C1 segment of cervical spinal cord (tissue), 14 donors: ENCODE measurements at places on chromosomes 12 and 14.
A peak's percentile ranks its signal among the peaks of the same experiment; 100 is the strongest.

DNA sequence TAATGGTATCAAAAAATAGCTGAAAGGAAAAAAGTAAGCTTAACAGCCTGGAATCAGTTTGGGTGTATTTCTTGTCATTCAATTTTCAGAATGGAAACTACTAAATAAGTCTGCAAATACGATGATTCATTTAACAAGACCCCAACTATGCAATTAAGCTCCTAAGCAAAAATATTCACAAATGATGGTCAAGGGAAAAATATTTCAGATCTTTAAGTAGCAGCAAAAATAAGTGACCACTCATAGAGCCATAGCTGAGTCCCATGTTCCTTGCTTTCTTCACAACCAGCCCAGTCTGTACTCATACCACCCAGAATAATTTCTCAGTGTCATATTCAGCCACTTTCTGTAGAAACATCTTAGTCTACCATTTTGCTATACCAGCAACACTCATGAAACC is 185.4 kb downstream of the PPM1H start:
- DNase-seq, result no peak

DNA sequence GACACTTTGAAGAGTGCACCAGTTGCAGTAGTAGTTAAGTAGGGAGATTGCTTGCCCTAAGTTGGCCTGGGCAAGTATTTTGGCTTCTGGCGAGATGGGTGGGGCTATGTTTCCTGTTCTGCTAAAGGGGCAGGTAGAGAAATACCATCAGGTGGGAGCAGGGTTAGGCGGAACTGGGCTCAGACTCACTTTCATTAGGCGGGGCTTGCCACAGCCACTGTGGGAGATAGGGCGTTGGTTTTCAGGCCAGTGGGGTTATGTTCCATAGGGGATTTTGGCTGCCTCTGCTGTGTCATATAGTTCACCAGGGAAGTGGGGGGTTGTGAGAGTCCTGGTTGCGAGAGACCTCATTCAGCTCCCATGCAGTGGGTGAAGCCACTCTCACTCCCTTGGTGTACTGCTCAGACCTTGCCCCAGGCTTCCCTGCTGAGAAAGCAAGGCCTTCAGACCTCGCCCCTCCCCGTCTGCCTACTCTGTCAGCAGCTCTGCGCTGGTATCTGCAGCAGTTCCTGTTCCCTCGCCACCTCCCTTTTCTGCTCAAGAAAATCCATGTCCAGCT is 43.3 kb downstream of the AEBP2 start:
- no peak for DNase-seq

DNA sequence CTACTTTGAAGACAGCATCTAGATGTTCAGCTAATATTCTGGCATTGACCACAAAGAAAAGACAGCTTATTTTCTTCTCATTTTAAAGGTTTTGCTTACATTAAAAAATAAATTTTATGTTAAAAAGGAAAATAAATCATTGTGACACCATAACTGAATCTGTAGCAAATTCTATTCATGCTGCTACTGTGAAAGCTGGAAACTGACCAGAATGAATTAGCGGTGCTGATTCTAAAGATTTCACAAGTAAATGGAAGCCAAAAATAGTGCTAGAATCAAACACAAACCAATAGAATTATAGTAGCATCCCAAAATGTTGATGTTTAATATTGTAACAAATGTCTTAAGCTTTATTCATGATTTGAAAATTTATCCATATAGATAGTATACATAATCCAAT is 850.0 kb upstream of the FBXO33 start:
- no peak for DNase-seq

- no peak for DNase-seq
These were observed 87.4 kb downstream of the ATF7IP start for GRCh38 chr12:14452865-14453264.

- DNase-seq, result peak; percentile 8
These were observed at the start of gene PROX2 for GRCh38 chr14:74875941-74876913. TSS of gene PROX2 (minus strand) at chr14:74876145. CDS start at chr14:74863834, 12,311 bp downstream.

DNA sequence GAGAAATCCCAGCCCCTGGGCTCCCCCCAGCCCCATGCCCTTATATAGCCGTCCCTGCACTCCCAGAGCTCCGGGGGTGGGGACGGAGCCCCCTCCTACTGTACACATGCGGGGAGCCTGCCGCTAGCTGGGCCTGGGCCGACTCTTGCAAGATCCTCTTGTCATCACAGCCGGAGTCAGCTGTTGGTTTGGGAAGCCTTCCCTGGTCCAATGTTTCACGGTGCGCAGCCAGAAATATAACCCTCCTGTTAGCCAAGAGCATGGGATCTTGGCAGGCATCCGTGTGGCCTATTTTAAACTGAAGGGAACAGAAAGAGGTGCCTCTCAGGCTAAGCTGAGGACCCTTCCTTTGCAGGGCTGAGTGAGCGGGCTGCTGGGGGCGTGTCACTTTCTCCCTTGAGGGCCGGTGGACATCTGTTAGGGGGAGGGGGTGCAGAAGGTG is 175.3 kb downstream of the TSPAN9 start:
- peak; percentile 64 for DNase-seq

DNA sequence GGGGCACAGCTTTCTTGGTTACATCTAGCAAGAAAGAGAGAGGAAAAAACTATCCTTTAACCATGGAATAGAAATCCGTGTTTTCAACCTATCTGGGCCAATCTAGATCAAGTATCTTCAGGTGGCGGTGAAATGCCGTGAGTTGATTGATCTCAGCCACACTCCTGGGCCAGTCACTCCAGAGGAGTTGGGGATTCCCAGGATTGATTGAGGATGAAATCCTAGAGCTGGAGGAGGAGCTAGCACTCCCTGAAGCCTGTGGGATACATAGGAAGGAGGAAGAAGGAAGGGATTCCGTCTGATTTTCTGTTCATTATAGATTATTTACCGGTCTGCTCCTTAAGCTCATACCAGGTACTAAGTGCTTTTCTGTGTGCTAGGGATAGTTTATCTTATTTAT is 106.3 kb upstream of the ARID2 start:
- no peak for DNase-seq

DNA sequence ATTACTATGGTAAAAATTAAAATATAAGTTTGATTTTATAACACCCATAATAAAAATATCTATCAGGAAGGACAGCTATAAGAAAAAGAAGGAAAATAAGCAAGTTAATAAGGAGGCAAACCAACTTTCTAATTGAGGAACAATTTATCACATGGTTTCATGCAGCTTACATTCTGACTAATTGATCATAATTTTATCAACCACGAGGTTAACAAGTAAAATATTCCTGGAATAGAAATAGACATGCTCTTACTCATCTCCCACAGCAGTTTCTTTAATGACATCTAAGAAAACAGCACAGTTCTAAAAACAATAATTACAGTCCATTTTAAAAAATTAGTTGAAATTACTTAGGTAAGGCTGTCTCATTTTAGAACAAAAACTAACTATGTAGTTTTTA is 130.8 kb upstream of the KRR1 start:
- no peak for DNase-seq

- DNase-seq, result no peak
These were observed 52.6 kb downstream of the HECTD1 start for GRCh38 chr14:31154956-31155355.

GRCh38 chr14:103192246-103192840 is 69.1 kb downstream of the TNFAIP2 start:
- no peak for DNase-seq

- no peak for DNase-seq
These were observed 204.3 kb upstream of the EEA1 start for GRCh38 chr12:93133361-93133760.

GRCh38 chr12:127642208-127642607 is 624.8 kb upstream of the TMEM132C start:
- no peak for DNase-seq

DNA sequence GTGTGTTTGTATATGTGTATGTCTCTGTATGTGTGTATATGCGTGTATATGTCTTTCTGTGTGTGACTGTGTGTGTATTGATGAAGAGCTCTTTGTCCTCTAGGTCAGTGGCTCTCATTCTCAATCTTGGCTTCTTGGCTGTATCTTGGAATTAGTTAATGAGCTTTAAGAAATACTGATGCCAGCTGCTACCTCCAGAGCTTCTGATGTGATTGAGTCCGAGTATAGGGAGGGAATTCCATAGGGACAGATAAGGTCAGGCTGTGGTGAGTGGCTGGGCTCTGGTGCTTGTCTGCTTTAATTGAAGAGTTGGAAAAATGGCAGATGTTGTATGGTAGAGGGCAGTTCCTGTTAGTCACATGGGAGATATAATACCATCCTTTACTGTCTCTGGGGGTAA is 140.1 kb downstream of the C12orf75 start:
- no peak for DNase-seq

- DNase-seq, result no peak
These were observed 14.4 kb downstream of the ITPR2 start for GRCh38 chr12:26818636-26819035.

DNA sequence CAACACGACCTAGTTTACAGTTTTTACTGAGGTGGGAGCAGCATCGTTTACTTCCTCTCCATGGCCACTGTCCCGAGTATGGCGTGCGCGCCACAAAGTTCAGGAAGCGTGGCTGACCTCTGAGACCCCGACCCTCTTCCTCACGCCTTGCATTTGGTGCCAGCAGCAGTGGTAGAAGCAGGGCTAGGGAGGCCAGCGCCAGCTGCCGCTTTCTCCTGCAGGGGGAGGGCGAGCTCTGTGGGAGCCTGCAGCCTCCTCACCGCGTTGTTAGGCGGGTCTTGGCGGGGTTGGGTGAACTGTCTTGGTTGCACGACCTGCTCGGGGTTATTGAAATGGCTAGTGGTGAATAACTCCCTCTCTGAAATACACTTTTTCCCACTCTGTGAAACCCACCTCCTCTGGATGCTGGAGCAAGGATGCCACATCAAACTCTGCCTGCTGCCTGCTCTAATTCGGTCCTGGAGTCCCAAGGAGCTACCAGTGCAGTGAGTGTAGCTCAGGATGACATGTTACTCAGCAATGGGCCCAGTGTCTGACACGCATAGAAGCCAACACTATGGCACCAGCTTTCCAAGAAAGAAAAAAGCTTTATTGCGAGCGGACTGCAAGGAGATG is 22.3 kb upstream of the TDRD9 start:
- no peak for DNase-seq

- DNase-seq, result peak; percentile 71
These were observed 15.6 kb upstream of the CALM1 start for GRCh38 chr14:90381011-90381786.

GRCh38 chr12:83147341-83147740 is 460.6 kb downstream of the TMTC2 start:
- no peak for DNase-seq

GRCh38 chr12:33639975-33640374 is 200.4 kb upstream of the SYT10 start:
- no peak for DNase-seq

DNA sequence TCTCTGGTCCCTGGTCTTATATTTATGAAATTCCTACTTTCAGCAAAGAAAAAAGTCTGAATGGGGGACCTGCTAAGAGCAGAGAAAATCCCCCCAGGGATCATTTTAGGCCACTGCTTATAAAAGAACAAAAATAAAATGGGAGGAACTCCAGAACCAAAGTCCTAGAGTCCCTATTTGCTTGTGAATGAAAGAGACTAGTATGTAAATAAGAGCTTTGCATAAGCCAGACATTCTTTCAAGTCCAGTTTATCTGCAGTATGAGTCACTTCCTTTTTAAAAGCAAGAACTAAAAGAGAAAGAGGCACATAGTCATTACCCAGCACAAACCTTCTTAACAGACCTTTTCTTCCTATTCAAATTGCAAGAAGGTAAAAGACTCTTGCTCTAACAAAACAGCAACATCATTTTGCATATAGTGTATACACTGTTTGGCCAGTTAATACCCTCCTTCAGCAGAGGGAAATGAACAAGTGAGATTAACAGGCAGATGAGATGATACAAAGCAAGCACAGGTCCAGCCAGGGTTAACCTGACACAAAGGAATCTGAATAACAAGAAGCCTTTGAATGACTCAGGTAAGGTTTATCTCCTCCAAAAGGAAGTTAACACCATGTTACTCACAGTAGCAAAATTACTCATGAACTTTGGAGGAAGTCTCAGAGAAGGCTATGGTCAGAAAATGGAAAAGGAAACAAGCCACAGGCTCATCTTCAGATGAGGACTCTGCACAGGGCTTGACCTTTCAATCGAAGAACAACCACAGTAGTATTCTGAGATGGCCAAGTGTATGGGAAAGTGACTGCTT is 87.3 kb downstream of the PHLDA1 start:
- no peak for DNase-seq

DNA sequence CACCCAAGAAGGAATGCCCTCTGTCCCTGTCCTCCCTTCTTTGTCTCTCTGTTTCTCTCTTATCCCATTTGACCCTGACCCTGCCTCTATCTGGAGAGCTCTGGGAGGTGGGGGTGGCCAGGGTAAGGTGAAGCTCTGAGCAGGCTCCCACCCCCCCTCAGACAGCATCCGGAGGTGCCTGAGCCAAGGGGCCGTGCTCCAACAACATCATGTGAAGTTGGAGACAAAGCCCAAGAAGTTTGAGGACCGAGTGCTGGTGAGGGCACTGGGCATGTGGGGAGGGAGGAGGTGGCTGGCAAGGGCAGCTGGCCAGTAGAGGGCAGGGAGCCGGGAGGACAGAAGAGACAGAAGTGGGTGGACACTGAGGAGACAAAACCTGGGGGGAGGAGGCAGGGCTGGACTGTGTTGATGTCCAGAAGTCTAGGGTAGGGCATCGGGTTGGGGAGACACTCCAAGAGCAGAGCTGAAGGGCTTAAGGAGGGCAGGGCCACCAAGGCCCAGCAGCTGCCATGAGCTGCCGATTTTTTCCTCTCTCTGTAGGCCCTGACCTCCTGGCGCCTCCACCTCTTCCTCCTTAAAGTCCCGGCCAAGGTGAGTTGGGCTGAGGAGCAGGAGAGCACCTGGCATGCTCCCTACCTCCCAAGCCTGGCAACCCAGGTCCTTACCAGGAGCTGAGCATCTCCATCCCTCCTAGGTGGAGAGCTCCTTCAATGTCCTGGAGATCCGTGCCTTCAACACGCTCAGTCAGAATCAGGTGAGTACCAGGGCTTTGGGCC is 1.9 kb downstream of the CARMIL3 start:
- peak; percentile 3 for DNase-seq

GRCh38 chr12:50786498-50787231 is 22.8 kb downstream of the ATF1 start:
- DNase-seq, result no peak

- no peak for DNase-seq
These were observed 649.6 kb downstream of the BCL11B start for GRCh38 chr14:98622208-98623051.

DNA sequence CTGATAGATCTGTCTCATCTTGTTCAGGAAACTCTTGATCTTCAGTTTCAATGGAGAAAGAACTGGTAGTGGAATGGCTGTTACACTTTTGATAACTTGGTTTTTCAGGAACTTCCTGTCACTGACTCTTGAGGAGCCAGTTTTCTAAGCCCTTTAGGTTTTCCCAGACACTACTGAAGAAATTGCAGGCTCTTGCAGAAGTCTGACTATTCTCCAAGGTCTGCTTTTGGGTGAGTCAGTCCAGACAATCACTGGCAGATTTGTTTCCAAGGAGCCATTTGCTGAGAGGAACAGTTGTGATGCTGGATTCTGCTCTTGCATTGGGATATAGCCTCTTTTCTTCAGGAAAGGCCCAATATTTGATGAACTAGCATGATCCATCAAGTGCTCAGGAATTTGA is 468.0 kb downstream of the FUT8 start:
- DNase-seq, result no peak

DNA sequence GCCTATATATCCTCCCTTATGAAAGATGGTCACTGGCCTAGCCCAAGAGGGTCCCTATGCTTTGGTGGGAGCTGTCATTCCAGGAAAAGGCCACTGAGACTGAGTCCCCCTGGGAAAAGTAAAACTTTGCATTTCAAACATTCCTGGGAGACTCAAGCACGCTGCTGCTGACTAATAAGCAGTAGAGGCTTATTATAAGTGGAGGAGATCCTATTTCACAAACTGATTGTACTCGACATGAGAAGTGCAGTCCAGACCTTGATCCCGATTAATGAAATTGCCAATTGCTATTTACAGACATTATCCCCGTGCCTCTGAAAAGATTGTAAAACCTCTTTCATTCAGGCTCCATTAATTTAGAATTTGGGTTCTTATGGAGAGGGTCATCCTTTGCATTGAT is 96.6 kb downstream of the EMP1 start:
- no peak for DNase-seq
